ENCODE measurements at places on chromosomes 2 and 18.
A peak's percentile ranks its signal among the peaks of the same experiment; 100 is the strongest.

DNA sequence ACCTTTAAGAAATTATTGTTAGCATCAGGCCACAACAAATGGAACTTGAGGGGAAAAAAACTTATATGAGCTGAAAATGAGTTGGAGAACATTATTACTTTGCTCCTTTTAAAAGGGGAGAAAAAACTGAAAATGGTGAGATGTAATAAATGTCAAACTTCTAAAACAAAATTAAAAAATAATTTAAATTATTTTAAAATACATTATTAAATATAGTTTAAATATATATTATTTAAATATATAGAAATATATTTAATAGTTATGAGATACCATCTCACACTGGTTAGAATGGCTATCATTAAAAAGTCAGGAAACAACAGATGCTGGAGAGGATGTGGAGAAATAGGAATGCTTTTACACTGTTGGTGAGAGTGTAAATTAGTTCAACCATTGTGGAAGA, 28.9 kb downstream of the RPIA start:
- no peak overlapping the region for H3K27ac ChIP-seq
- H3K4me3 ChIP-seq = no peak overlapping the region
- H3K4me1 ChIP-seq = no peaks in the 10 kb centered on the region
- no peaks in the 10 kb centered on the region for H3K36me3 ChIP-seq

DNA sequence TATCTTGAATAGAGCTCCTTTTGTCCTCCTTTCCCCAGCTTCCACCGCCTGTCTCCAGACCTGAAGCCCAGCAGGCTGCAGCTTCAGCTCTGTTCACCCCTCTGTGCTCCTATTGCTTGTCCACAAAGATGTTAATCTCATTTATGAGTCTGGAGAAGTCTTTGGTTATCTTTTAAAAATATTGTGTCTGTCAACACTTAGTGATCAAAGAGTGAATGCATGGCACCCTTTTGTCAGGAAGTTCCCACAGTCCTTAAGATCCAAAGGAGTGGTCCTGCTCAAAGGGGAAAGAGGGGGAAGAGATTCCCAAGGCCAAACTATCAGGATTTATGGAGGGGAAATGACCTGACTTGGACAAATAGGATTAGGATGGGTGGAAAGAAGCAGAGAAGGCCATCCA, 118.9 kb downstream of the ACAA2 start:
- peak; percentile 72 for DNase-seq
- no peak overlapping the region for H3K4me3 ChIP-seq
- H3K4me1 ChIP-seq = peaks cover 32% of the 10 kb centered on the region
- H3K27ac ChIP-seq = no peak overlapping the region

- no peak overlapping the region for H3K27ac ChIP-seq
- DNase-seq = peak; percentile 25
- H3K36me3 ChIP-seq = no peaks in the 10 kb centered on the region
- no peak overlapping the region for H3K4me3 ChIP-seq
Measured at GRCh38 chr2:189628817-189629530, 32.3 kb upstream of the ASNSD1 start.

DNA sequence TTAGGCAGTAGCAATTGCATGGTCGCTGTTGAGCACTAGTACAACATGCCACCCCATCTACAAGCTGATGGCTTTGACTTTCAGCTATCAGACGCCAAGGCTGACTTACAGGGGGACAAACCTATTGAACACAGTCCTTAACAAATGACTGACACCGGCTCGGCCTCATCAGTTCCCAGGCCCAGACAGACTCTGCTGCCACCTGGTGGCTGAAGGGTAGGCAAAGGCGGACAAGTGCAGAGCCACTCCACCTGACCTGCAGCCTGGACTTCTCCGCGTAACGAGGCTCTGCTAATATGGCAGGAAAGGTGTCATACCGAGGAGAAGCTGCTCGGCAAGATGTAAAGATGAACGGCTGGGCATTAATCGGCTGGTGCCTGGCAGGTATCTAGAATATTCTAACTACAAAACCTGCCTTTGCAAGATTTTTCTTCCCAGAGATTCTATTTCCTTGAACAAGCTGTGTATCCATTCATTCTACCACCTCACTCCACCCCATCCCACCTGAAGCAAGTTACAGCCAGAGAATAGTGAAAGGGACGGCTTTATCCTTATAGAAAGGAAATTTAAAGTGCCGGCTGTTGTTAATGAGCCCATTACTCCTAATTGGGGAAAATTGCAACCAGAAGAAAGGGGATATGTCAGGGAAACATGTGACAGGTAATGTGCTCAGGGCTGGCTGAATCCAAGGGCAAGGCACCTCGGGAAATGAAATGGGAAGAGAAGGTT, 67.4 kb downstream of the STEAP3 start:
- no peak overlapping the region for H3K4me3 ChIP-seq
- no peaks in the 10 kb centered on the region for H3K36me3 ChIP-seq
- peak; percentile 85 for DNase-seq
- no peaks in the 10 kb centered on the region for H3K4me1 ChIP-seq
- H3K27ac ChIP-seq = no peak overlapping the region

GRCh38 chr18:13982126-13982525, 66.8 kb upstream of the MC2R start:
- H3K36me3 ChIP-seq = no peaks in the 10 kb centered on the region
- H3K27me3 ChIP-seq = no peaks in the 10 kb centered on the region
- no peak overlapping the region for H3K27ac ChIP-seq
- no peaks in the 10 kb centered on the region for H3K4me1 ChIP-seq
- H3K4me3 ChIP-seq = no peak overlapping the region
- peak; percentile 90 for DNase-seq

DNA sequence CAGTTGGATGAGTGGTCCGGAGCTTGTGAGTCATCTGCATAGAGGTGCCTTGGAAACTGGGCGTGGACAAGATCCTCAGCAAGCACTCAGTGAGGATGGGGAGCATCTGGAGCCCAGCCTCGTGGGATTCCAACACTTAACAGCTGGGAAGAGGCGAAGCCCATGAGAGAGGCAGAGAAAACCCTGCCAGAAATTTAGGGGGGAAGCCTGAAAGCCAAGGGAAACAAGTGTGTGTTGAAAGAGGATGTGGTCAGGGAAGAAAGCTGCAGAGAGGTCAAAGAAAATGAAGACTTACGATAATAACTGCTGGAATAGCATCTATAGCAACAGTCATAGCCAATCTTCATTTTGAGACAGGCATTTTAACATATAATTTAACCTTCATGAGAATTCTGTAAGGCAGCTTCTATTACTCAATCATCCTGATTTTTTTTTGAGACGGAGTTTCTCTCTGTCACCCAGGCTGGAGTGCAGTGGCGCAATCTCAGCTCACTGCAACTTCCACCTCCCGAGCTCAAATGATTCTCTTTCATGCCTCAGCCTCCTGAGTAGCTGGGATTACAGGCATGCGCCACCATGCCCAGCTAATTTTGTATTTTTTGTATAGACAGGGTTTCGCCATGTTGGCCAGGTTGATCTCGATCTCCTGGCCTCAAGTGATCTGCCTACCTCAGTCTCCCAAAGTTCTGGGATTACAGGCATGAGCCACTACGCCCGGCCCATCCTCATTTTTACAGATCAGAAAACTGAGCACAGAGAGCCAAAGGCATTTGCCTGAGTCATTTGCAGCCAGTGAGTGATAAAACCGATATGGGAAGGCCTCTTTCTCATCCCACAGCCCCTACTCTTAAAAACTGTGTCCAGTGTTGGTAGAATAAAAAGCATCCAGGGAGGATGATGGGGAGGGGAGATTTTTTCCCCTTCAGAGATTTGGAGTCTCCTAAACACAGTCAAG, 214.4 kb upstream of the EPAS1 start:
- no peak overlapping the region for H3K4me3 ChIP-seq
- DNase-seq = no peak
- H3K27me3 ChIP-seq = no peaks in the 10 kb centered on the region
- H3K27ac ChIP-seq = no peak overlapping the region
- no peaks in the 10 kb centered on the region for H3K4me1 ChIP-seq
- no peaks in the 10 kb centered on the region for H3K36me3 ChIP-seq

GRCh38 chr18:14144628-14144895, 12.3 kb upstream of the ZNF519 start:
- DNase-seq = no peak
- no peak overlapping the region for H3K27ac ChIP-seq
- H3K36me3 ChIP-seq = no peaks in the 10 kb centered on the region
- H3K4me1 ChIP-seq = no peaks in the 10 kb centered on the region
- H3K27me3 ChIP-seq = no peaks in the 10 kb centered on the region
- H3K4me3 ChIP-seq = no peak overlapping the region

DNA sequence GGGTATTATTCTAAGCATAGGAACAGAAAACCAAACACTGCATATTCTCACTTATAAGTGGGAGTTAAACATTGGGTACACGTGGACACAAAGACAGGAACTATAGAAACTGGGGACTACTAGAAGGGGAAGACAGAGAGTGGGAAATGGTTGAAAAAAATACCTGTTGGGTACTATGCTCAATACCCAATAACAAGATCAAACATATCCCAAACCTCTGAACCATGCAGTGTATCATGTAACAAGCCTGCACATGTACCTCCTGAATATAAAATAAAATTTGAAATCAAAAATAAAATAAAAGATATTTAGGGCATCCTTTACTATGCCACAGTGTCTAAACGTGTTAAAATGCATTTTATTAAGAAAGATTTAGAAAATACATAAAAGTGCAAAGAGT, 221.0 kb upstream of the TFPI start:
- no peaks in the 10 kb centered on the region for H3K4me1 ChIP-seq
- no peak overlapping the region for H3K4me3 ChIP-seq
- DNase-seq = no peak
- H3K36me3 ChIP-seq = no peaks in the 10 kb centered on the region
- H3K27ac ChIP-seq = no peak overlapping the region

DNA sequence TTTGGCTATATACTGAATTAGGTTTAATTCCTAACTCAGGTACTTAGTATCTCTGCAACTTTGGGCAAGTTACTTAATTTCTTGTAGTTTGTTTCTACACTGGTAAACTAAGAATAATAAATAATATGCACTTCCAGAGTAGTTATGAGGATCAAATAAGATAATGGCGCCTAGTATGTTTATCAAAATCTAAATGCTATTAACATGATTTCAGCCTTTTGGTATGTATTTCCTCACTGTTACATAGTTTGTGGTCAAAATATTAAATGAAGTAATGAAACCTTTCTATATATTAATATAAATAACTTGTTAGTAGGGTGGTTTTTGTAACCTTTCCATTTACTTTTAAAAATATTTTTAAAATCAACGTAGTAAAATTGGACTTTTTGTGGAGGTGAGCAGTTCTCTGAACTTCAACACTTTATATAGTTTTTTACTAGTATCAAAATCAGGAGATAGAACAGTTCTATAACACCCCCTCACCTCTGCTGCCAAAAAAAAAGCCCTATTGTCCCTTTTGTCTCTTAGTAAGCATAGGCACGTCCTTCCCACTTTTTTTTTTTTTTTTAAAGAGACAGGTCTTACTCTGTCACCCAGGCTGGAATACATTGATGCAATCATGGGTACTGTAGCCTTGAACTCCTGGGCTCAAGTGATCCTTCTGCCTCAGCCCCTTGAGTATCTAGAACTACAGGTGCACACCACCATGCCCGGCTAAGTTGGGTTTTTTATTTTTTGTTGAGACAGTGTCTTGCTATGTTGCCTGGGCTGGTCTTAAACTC, 44.8 kb downstream of the RAB3GAP1 start:
- no peaks in the 10 kb centered on the region for H3K4me1 ChIP-seq
- no peak overlapping the region for H3K4me3 ChIP-seq
- peaks cover 2% of the 10 kb centered on the region for H3K36me3 ChIP-seq
- H3K27me3 ChIP-seq = no peaks in the 10 kb centered on the region
- no peak for DNase-seq

- H3K36me3 ChIP-seq = no peaks in the 10 kb centered on the region
- H3K4me3 ChIP-seq = no peak overlapping the region
- H3K27me3 ChIP-seq = no peaks in the 10 kb centered on the region
Measured at GRCh38 chr18:58858591-58859468, 5.8 kb upstream of the ZNF532 start.

- H3K27ac ChIP-seq = no peak overlapping the region
- H3K27me3 ChIP-seq = no peaks in the 10 kb centered on the region
- no peak for DNase-seq
- H3K36me3 ChIP-seq = no peaks in the 10 kb centered on the region
- no peaks in the 10 kb centered on the region for H3K4me1 ChIP-seq
Measured at GRCh38 chr2:21371499-21372003, 247.8 kb downstream of the TDRD15 start.

DNA sequence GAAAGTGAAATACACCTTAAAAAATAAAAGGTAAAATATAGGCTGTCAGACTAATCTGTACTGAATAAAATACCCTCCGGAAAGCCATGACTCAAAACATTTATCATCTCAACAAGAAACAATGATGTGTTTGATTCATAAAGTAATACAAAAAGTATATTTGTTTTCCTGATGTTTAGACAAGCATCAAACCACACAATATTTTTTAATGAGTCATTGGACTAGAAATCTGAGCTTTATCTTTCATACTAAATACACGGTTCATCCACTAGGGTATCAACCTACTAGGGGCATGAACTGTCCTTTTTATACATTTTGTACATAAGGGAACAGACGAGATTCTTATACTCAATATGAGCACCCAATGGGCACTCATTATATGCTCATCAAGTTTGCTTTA, 31.3 kb downstream of the CD226 start:
- DNase-seq = no peak
- H3K27ac ChIP-seq = no peak overlapping the region
- no peaks in the 10 kb centered on the region for H3K36me3 ChIP-seq
- no peaks in the 10 kb centered on the region for H3K27me3 ChIP-seq
- peaks cover 3% of the 10 kb centered on the region for H3K4me1 ChIP-seq

DNA sequence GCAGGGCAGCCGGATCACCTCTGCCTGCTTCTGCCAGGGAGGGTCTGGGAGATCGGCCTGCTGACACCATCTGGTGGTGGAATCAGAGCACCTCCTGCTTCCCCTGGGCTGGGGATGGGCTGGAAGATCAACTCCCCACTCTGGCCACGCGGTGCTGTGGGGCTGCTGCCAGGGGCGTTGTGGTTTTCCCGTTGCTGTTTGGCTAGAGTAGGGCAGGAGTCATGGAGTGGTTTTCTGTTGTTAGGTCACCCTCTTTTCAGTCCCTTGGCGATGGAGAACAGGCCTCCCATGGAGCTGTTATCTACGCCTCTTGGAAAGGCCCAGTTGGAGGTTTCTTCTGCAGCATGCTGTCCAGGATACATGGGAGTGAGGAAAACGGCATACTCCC, 15.2 kb downstream of the BCL2L11 start:
- H3K4me1 ChIP-seq = no peaks in the 10 kb centered on the region
- no peak overlapping the region for H3K4me3 ChIP-seq
- H3K27ac ChIP-seq = no peak overlapping the region
- H3K27me3 ChIP-seq = no peaks in the 10 kb centered on the region
- no peaks in the 10 kb centered on the region for H3K36me3 ChIP-seq
- peak; percentile 61 for DNase-seq

DNA sequence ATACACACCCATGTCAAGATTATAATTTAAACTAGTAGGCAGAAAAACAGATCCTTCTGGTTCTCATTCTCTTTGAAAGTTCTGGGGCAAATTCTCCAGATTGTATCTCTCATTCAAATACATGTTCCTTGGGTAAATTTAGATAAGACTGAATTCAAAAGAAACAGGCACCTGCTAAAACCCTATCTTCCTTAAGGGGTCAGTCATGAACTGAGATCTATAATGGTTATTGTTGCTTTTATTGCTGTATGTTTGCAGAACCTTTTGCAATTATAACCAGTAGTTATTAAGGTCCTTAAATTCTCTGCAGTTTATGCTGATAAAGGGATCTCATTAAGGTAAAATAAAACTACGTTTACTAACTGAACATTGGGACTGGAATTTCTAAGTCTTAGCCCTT, 83.5 kb downstream of the MYO5B start:
- no peak overlapping the region for H3K27ac ChIP-seq
- no peak for DNase-seq
- peaks cover 2% of the 10 kb centered on the region for H3K4me1 ChIP-seq
- no peak overlapping the region for H3K4me3 ChIP-seq
- no peaks in the 10 kb centered on the region for H3K27me3 ChIP-seq
- no peaks in the 10 kb centered on the region for H3K36me3 ChIP-seq

Data from mesendoderm (in vitro differentiated cells).